SJCRH30 (cell line): ENCODE measurements at places on chromosomes 11 and 22. TPM values are rescaled to one million over a fixed set of nuclear protein-coding genes. Genes with fewer than 3 reads are reported as not detected.

DNA sequence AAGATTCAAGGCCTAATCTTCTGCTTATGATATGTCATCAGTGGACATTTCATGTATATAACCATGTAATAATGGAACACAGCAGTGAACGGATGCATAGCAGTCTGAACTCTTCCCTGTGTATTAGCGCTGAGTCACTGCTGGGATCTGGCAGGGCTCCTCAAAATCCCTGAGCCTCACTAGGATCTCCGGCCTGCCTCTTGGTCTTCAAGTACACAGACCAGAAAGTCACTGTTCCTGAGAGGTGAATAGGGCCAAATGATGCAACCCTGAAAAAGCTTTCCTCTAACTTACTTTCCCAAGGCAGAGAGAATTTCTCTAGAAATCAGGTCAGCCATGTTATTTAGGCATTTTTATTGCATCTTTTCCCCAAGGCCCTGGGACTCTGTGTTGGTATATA, 35.0 kb downstream of the POU2AF1 start:
- no peaks in the 10 kb centered on the region for H3K36me3 ChIP-seq
- no peak overlapping the region for H3K4me3 ChIP-seq
- H3K4me1 ChIP-seq, result no peaks in the 10 kb centered on the region
- no peaks in the 10 kb centered on the region for H3K27me3 ChIP-seq
- H3K27ac ChIP-seq, result no peak overlapping the region

DNA sequence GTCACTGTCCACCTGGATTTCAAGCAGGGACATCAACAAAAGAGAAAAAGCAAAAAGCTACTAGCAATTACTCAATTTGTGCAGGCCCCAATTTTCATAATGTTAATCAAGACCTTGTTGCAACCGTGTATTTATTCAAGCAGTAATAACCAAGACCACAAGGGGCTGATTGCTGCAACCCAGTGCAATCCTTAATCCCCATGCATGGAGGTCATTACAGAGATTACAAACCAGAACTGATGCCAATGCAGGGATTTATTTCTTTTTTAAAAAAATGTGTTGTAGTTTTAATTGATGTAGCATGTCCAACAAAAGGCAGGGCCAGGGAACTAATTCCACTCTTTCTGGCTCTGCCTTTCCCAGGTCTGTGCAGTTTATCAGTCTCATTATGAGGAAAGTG, 18.4 kb downstream of the TECTA start:
- H3K4me1 ChIP-seq, result no peaks in the 10 kb centered on the region
- no peak overlapping the region for H3K27ac ChIP-seq
- no peak overlapping the region for H3K4me3 ChIP-seq
- H3K36me3 ChIP-seq, result no peaks in the 10 kb centered on the region
- DNase-seq, result peak; percentile 6

DNA sequence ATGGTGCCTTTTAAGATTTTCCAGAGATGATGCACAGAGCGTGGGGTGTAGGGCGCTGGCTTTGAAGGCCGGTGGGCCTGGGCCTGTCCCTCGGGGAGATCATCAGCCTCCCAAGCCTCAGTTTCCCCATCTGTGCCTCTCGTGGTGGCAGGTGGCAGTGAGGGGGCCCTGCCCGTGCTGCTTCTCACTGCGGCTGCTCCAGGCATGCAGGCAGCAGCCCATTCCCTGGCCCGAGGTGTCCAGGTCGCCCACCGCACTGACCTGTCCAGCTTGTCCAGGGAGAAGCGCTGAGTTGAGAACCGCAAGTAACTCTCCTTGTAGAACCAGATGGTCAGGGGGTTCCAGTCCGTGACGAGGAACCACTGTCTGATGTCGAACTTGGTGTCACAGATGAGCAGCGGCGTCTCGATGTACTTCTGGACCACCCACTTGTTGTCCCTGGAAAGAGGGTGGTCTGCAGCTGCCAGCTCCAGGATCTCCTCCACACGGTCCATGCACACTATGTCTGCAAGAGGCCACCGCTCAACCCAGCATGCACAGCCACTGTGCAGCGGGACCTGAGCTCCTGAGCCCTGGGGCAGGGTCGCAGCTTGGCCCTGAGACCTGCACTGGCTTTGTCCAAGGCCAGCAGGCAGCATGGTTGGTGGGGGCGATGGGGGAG, 20.5 kb upstream of the IL17REL start:
- DNase-seq, result peak; percentile 12
- no peak overlapping the region for H3K4me3 ChIP-seq
- peaks cover 14% of the 10 kb centered on the region for H3K27me3 ChIP-seq
- no peak overlapping the region for H3K27ac ChIP-seq

DNA sequence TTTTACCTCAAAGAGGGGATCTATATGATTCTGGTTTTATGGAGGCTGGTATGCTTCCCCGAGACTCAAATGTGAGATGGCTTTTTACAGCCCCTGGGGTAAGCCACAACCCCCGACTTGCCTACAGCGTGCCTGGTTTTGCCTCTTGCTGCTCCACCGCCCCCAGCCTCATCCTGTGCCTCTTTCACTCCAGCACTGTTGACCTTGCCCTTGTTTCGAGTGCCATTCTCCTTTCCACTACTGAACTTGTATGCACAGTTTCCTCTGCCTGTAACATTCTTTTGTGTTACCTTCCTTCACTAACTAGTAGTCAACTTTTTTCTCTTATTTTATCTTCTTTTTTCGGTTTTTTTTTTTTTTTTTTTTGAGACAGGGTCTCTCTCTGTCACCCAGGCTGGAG, 219.0 kb upstream of the ZBED5 start:
- H3K4me3 ChIP-seq, result no peak overlapping the region
- no peak for DNase-seq
- H3K36me3 ChIP-seq, result no peaks in the 10 kb centered on the region
- no peaks in the 10 kb centered on the region for H3K4me1 ChIP-seq

- no peaks in the 10 kb centered on the region for H3K36me3 ChIP-seq
- peak within 1 kb of the TSS; percentile 81 for H3K27ac ChIP-seq
- H3K27me3 ChIP-seq, result no peaks in the 10 kb centered on the region
- peak within 1 kb of the TSS; percentile 72 for H3K4me3 ChIP-seq
Measured at GRCh38 chr22:23767673-23768548, at the start of gene CHCHD10. CHCHD10 (minus strand) TSS chr22:23767972; CDS start chr22:23767874, 98 bp downstream.

GRCh38 chr22:37930270-37930951, 23.0 kb downstream of the C22orf23 start:
- no peak overlapping the region for H3K27ac ChIP-seq
- H3K36me3 ChIP-seq, result no peaks in the 10 kb centered on the region; the same call in 1 of the 2 replicates
- H3K27me3 ChIP-seq, result no peaks in the 10 kb centered on the region
- no peak overlapping the region for H3K4me3 ChIP-seq
- H3K4me1 ChIP-seq, result peaks cover 9% of the 10 kb centered on the region
- no peak for DNase-seq

DNA sequence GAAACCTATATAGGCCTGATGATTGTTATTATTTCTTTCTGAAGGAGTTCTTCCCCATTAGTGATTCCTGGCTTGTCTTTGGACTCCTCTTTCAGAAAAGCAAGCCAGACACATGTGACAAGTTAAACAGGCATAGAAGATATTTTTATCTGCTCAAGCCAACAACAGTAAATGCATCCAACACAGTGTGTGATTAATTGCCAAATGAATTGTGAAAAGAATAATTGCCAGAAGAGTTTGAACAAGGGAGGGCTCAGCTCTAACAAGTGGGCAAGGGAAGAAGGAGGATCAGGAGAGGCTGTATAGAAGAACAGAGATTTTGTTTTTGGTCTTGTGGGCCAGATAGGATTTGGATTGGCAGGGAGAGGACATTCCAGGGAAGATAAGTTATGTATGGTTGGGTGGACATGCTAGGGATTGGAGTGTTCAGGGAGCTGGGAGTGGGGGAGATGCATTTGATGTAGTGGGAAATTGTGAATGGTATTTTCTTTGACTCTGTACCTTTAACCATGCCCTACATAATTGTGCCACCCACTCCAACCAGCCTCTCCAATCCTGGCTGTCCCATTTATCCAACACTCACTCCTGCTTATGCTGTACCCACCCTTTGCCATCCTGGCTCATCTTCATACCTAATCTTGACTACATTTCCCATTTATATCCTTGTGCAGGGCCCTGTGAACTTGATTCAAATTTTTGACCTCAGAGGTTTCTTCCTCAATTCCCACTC, 172.8 kb downstream of the RRAS2 start:
- H3K4me1 ChIP-seq, result no peaks in the 10 kb centered on the region
- DNase-seq, result no peak
- H3K4me3 ChIP-seq, result no peak overlapping the region
- no peaks in the 10 kb centered on the region for H3K36me3 ChIP-seq

DNA sequence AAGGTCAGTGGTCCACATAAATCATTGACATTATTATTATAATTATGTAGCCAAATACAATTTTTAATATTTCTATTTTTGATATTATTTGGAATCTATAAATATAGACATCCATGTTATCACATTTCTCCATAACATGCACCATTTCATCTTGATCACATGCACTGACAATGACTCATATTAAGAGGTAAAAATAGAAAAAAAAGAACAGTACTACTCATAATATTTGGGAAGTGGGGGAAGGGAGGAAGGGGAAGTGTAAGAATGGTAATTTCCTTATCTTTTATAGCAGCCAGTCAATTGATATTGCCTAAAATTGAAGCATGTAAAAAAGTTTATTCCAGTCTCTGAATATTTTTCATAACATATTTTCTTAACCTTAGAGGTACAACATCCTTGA, 72.3 kb downstream of the ADM start:
- H3K4me1 ChIP-seq, result no peaks in the 10 kb centered on the region; the same call in 1 of the 2 replicates
- no peaks in the 10 kb centered on the region for H3K27me3 ChIP-seq
- no peak for DNase-seq
- H3K4me3 ChIP-seq, result no peak overlapping the region
- no peaks in the 10 kb centered on the region for H3K36me3 ChIP-seq
- H3K27ac ChIP-seq, result no peak overlapping the region

GRCh38 chr11:96073536-96073935, 149.6 kb upstream of the MTMR2 start:
- H3K27ac ChIP-seq, result no peak overlapping the region
- no peak for DNase-seq
- no peak overlapping the region for H3K4me3 ChIP-seq
- H3K4me1 ChIP-seq, result no peaks in the 10 kb centered on the region
- no peaks in the 10 kb centered on the region for H3K27me3 ChIP-seq

GRCh38 chr22:28882545-28882877, 861 bp upstream of the ZNRF3 start:
- no peaks in the 10 kb centered on the region for H3K27me3 ChIP-seq
- peak overlapping the region; percentile 68 for H3K27ac ChIP-seq
- no peaks in the 10 kb centered on the region for H3K36me3 ChIP-seq
- peak overlapping the region; percentile 71 for H3K4me3 ChIP-seq

GRCh38 chr11:12986194-12986898, 22.8 kb upstream of the RASSF10 start:
- no peaks in the 10 kb centered on the region for H3K36me3 ChIP-seq
- no peaks in the 10 kb centered on the region for H3K4me1 ChIP-seq
- no peak for DNase-seq

DNA sequence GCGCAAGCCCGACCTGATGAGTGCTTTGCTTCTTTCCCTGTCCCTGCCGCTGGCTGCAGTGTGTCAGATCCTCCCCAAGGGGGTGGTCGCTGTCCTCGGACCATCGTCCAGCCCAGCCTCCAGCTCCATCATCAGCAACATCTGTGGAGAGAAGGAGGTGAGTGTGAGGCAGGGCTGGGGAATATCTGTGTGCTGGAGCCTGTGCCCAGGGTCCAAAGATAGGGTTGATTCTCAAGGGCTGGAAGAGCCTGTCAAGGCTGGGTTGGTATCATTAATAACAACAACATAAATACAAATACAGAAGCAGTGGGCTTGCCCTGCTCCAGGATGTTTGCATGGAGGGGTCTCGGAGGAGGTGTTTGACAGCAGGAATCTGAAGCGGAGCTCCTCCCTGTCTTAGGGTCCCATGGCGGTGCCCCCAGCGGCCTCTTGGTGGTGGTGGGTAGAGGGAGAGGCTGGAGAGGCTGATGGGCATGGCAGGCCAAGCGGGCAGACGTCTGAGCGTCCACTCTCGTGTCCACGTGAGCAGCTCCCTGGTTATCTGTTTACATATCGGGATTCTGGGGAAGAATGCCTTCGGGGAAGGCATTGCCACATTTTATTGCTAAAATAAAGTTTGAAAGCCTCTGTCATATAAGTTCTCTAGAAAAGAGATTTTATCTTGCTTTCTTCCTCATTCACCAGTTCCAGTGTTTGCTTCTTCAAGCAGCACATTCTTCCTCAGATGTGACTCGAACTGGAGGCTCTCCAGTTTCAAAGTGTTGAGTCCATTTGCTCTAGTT, 208.4 kb upstream of the TBCEL start:
- H3K4me1 ChIP-seq, result no peaks in the 10 kb centered on the region
- no peak overlapping the region for H3K4me3 ChIP-seq
- no peak for DNase-seq
- H3K36me3 ChIP-seq, result no peaks in the 10 kb centered on the region
- no peak overlapping the region for H3K27ac ChIP-seq

DNA sequence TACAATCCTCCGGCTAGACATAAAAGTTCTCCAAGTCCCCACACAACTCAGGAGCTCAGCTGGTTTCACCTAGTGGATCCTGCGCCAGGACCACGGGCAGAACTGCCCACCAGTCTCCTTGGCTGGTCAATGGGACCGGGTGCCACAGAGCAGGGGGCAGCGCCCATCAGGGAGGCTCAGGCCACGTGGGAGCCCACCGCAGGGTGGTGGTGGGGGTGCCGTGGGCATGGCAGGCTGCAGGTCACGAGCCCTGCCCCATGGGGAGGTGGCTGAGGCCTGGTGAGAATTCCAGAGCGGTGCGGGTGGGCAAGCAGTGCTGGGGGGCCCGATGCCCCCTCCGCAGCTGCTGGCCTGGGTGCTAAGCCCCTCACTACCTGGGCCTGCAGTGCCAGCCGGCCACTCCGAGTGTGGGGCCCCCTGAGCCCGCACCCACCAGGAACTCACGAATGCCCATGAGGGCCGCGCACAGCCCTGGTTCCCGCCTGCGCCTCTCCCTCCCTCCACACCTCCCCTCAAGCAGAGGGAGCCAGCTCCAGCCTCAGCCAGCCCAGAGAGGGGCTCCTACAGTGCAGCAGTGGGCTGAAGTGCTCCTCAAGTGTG, 1091.9 kb upstream of the TENM4 start:
- H3K4me3 ChIP-seq, result no peak overlapping the region
- H3K27me3 ChIP-seq, result no peaks in the 10 kb centered on the region
- no peak for DNase-seq
- H3K27ac ChIP-seq, result no peak overlapping the region
- no peaks in the 10 kb centered on the region for H3K36me3 ChIP-seq
- no peaks in the 10 kb centered on the region for H3K4me1 ChIP-seq

DNA sequence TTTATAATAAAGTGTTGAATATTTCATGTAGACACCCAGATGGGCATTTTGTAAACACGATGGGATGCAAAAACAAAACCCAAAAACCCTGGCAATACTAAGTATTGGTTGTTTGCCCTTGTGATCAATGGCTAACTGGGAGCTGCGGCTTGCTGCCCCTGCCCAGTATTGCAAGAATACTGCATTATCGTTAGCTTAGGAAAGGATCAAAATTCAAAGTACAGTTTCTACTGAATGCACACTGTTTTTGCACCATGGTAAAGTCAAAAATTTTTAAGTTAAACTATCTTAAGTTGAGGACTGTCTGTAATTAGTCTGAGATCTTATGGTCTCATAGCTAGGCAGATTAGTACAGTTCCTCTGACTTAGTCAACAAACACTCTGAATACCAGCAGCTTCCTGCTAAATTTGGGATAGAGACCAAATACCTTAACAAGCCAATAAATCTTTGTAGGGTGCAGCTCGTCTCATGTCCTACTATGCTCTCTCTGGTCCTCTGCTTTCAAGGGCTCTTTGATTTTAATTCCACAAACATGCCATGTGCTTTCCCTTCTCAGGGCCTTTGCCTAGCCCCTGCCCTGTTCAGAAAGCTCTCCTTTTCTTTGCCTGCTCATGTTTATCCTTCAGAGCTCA, 4.0 kb downstream of the CCDC90B start:
- DNase-seq, result no peak
- H3K4me1 ChIP-seq, result peaks cover 10% of the 10 kb centered on the region
- no peak overlapping the region for H3K4me3 ChIP-seq
- H3K27ac ChIP-seq, result no peak overlapping the region
- H3K27me3 ChIP-seq, result no peaks in the 10 kb centered on the region

Gene MPPED2
- 9.8 and 10.2 TPM in 2 replicates for total RNA-seq

Gene GAL3ST3
- not detected in 2 replicates for total RNA-seq

Gene DMC1
- total RNA-seq, result not detected in 2 replicates

Gene CALCB
- total RNA-seq, result not detected in 2 replicates

Gene GGT5
- 0.91 and 2.0 TPM in 2 replicates for total RNA-seq

Gene GGT1
- total RNA-seq, result 2.6 and 2.8 TPM in 2 replicates
